ENCODE measurements at places on chromosomes 6 and 20. TPM values are rescaled to one million over a fixed set of nuclear protein-coding genes. Genes with fewer than 3 reads are reported as not detected.

DNA sequence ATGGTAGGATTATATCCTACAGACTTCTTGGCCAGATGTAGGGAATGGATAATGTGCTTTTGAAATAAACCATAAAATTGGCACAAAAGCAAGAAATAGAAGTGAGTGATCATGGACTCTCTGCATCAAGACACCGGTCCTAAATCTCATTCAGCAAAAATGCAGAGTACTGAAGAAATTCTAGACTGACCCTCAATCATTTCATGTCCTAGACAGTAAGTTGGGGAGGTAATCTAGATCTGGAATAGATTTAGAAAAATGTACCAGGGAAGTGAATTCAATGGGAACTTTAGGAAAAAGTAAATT, 69.7 kb upstream of the ADTRP start:
- no peak for DNase-seq

DNA sequence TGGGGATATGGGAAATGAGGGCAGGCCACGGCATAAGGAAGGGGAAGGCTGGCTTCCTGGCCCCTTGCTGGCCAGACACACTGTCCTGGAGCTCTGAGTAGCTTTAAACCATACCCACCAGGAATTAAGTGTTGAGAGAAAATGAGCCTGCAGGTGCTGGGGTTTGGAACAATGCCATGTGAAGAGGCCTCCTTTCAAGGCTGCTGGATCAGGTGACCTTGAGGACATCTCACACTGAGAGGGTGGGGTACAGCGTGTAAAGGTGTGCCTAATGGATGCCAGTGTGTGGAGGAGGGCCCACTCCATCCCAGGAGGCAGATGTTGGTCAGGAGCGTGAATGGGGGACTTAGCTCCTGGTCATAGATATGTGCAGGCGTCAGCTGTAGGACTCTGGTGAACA, 74.8 kb upstream of the MLN start:
- DNase-seq = no peak

DNA sequence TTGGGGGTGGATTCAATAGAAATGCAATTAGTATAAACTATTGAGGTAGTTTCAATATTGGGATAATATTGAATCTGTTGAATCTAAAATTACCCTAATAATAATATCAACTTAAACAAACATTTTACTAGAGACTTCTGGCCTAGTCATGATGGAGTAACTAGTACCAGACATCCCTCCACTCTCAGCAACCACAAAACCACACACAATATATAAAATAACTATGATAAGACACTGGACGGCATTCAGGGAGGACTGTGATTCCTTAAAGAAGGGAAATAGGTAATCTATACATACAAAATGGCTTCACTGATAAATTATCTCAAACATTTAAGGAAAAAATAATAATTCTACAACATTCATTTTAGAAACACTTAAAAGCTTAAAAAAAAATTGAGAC, 38.9 kb upstream of the TMEM14A start:
- no peak for DNase-seq

GRCh38 chr6:102677225-102677624, 1283.7 kb downstream of the GRIK2 start:
- DNase-seq = no peak

- no peak for DNase-seq
Measured at GRCh38 chr6:75273009-75273408, 11.6 kb downstream of the TMEM30A start.

- no peak for DNase-seq
Measured at GRCh38 chr6:138307352-138307751, 70.4 kb upstream of the SMIM28 start.

DNA sequence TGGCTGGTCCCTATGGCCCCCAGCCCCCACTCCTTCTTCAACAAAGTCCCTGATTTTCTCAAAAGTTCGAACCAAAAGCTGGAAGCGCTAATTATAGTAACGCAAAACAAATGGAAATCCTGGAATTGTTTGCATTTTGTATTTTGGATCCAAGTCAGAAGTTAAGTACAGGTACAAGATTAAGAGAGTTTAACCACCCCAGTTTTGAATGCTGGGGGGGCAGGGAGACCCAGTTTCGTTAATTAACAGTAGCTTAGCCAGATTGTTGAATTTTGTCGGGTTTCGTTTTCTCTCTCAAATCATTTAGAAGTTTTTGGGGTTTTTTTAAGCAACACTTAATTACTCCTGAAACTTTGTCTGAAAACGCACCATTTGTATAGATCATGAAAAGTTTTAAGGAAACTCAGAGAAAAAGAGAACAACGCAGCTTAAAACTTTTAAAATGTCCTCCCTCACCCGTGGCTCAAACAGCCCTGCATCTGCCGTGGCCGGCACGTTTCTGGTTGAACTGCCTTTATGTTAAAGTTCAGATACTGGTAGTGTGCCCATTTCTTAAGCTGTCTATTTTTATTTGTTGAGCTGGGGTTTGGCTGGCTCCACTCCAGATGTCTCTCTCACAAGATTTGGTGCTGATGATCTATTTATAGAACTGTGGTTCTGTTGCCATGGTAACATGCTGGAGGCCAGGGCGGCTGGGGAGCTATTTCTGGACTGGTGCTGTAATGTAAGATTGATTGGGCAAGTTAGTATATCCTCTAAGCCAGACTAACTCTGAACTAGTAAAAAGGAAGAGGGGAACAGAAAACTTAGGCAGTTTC, 55.0 kb downstream of the GNAS start:
- DNase-seq = peak; percentile 88

- DNase-seq = no peak
Measured at GRCh38 chr6:150541576-150541975, 58.1 kb upstream of the PLEKHG1 start.

DNA sequence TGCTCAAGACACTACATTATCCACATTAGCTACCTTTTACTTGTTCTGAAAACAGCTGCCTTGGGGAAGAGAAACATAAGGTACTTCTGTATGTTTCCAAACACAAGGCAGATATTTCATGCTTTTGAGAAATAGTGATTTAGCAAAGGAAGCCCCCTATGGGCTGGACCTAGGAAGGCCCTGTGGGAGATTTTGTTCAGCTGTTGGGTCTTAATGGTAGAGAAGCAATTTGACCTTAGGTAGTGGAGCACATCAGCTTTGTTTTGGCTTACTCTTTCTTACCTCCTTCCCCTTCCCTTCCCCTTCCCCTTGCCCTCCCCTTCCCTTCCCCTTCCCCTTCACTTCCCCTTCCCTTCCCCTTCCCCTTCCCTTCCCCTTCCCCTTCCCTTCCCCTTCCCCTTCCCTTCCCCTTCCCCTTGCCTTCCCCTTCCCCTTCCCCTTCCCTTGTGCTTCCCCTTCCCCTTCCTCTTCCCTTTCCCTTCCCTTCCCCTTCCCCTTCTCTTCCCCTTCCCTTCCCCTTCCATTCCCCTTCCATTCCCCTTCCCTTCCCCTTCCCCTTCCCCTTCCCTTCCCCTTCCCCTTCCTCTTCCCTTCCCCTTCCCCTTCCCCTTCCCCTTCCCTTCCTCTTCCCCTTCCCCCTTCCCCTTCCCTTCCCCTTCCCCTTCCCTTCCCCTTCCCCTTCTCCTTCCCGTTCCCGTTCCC, 84.6 kb downstream of the ANKS1A start:
- DNase-seq = no peak

- DNase-seq = no peak
Measured at GRCh38 chr6:15621203-15622044, 41.4 kb downstream of the DTNBP1 start.

Gene RSPO3
- total RNA-seq = not detected

Gene TRIM40
- not detected for total RNA-seq

Gene IL20RA
- not detected for total RNA-seq

All from SJSA1 (cell line).